ENCODE measurements at places on chromosomes 11 and 22.
A peak's percentile ranks its signal among the peaks of the same experiment; 100 is the strongest.

GRCh38 chr11:26243426-26243825 is 88.5 kb upstream of the ANO3 start:
- DNase-seq = no peak

- DNase-seq = no peak
Measured at GRCh38 chr11:74970852-74971395, 17.8 kb upstream of the NEU3 start.

GRCh38 chr11:3156282-3156660 is 8.8 kb downstream of the OSBPL5 start:
- DNase-seq = no peak

DNA sequence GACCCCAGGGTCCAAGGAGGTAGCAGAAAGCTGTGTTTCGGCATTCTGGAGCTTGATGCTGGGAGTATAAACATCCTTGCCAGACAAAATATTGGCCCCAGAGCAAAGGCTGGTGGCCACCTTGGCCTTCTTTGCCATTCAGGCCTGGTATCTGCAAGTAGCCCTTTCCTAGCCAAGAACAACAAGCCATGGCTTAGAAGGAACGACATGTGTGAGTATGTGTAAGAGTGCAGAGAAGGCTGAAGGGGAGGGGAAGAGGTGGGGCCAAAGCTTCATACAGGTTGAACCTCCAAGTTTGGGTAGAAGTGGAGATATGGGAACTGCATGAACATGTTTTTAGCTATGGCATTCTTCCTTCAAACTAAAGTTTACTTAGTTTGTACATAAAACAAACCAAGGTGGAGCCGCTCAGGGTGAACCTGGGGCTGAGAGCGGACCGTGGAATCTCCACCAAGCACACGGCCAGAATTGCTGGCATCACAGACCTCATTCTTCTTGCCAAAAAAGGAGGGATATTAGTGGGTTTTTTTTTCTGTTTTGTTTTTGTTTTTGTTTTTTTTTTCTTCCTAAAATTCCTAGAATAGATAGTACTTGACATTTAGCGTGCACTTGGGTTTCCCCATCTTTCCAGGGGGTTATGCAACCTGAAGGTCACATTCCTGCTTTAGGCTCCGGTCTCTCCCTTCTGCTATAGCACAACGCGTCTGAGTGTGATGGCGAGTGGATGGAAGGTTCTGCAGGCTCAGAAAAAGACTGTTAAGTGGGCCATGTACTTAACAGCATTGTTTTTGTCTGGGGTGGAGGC is 70.9 kb downstream of the ADAMTS15 start:
- DNase-seq = no peak

DNA sequence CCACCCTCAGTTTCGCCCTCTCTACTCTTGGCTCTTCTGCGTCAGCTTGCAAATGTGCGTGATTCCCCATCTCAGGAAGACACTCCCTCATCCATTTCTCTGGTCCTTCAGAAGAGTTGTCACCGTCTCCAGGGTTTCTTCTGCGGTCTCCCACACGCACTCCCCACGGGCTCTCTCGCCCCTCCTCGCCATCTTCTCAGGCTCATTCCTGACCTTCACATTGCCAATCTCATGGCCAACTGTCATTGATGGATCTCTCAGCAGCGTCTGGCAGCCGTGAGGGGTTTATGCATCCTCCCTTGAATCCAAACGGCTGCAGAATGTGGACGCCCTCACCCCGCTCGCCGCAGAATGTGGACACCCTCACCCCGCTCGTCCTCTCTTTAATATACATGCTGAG is 10.5 kb downstream of the SYNGR1 start:
- no peak for DNase-seq

- no peak for DNase-seq
Measured at GRCh38 chr22:30340911-30341685, 14.4 kb upstream of the TBC1D10A start.

- DNase-seq = no peak
Measured at GRCh38 chr11:62398011-62398994, 20.5 kb upstream of the SCGB1A1 start.

- no peak for DNase-seq
Measured at GRCh38 chr22:44807915-44808690, 55.7 kb downstream of the ARHGAP8 start.

- no peak for DNase-seq
Measured at GRCh38 chr11:10982704-10983510, 125.1 kb upstream of the ZBED5 start.

DNA sequence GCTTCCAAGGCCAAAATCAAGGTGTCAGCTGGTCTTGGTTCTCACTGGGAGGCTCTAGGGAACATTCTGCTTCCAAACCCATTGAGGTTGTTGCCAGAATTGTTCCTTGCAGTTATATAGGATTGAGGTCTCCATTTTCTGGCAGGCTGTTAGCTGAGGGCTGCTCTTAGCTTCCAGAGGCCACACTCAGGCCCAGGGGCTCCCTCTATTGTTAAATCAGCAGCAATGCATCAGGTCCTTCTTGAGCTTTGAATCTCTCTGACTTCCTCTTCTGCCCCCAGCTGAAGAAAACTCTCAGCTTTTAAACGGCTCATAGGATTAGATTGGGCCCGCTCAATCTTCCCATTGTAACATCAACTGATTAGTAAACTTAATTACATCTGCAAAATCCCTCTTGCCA is 39.3 kb upstream of the BSX start:
- no peak for DNase-seq

GRCh38 chr22:22030493-22031182 is 48.1 kb upstream of the TOP3B start:
- no peak for DNase-seq

- no peak for DNase-seq
Measured at GRCh38 chr22:46063846-46064227, 86.5 kb upstream of the PPARA start.

GRCh38 chr11:206526-207207 is 532 bp downstream of the BET1L start:
- DNase-seq = peak; percentile 13

GRCh38 chr22:41563051-41563711 is 2.4 kb downstream of the CSDC2 start:
- no peak for DNase-seq

DNA sequence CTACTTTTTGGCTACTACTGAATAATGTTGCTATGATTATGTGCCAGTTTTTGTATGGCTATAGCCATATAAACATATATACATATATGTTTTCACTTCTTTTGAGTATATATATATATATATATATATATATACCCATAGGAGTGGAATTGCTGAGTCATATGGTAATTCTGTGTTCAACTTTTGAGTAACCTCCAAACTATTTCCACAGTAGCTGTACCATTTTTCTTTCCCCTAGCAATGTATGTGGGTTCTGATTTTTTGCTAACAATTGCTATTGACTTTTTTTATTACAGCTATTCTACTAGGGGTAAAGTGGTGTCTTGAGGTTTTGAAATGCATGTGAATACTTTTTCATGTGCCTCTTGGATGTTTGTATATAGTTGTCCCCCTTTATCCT is 30.4 kb downstream of the CBL start:
- DNase-seq = no peak

GRCh38 chr11:30174265-30175020 is 56.4 kb upstream of the FSHB start:
- no peak for DNase-seq

GRCh38 chr11:84501750-84502149 is 1125.4 kb downstream of the DLG2 start:
- DNase-seq = no peak

GRCh38 chr11:117819096-117820040 is 5.2 kb downstream of the FXYD2 start:
- no peak for DNase-seq

DNA sequence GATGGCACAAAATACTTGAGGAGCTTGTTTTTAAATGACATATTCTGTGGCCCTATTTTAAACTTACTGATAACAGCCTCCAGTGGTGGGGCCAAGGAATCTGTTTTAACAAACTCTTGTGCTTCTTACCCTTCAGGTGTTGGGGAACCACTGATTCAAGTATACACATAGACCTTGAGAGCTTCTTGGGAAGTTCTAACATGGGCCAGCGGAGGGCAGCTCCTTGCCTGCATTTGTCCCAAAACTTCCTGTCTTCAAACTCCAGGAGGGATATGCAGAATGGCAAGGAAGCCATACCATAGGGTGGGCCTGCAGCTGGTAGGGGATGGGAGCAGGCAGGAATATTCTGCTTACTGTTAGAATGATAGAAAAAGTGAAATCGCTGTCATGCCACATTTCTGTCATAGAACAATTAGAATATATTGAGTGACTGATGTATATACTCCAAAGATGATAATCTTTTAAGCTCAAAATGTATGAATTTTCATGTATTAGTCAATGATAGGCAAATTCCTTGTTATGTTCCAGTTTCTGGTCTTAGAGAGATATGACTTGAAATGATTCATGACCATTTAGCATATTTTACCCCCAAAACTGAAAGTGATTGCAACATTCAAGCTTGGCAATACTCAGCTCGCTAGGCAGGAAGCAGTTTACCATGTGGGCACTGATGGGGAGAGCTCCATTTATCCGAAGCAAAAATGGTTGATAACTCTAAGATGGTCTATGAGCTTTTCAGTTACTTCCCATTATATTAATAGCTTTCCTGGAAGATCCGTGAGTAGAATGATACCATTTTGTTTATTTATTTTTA is 9.2 kb downstream of the EXT2 start:
- DNase-seq = no peak

DNA sequence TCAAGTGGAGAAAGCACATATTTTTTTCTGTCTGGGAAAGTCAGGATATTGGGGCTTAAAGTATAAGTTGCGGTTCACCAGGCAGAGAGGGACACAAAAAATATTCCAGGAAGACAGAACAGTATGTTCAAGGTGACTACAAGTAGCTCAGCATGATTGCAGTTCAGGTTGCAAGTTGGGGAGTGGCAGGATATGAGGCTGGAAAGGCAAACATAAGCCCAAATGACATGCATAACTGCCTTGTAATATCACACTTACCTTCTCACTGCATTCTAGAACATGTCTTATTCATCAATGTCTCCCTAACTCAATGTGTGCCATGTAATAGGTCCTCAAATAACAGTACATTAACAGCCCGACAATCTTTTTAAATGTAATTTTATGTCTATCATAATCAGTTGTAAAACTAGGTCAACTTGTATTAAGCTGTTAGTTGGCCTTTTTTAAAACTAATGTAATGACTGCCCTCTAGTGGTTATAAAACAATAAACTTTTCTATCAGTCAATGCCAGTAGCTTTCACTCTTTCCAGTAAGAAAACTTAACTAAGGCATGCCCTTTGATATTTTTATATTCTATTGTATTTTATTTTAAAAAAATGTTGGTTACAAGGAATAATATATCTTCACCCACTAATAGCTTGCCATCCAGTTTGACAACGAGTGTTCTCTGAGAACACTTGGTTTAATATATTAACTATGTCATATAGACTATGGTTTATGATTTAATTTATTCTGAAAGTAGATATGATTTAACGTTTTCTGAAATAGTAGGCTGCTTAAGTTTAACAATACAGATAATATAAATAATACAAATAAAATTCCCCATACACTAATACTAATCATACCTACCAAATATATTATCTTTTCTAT is 39.4 kb upstream of the CFAP300 start:
- DNase-seq = no peak

GRCh38 chr11:58928691-58929090 is 10.6 kb upstream of the GLYATL1 start:
- no peak for DNase-seq

GRCh38 chr11:298406-299065 is 790 bp downstream of the IFITM5 start:
- no peak for DNase-seq

DNA sequence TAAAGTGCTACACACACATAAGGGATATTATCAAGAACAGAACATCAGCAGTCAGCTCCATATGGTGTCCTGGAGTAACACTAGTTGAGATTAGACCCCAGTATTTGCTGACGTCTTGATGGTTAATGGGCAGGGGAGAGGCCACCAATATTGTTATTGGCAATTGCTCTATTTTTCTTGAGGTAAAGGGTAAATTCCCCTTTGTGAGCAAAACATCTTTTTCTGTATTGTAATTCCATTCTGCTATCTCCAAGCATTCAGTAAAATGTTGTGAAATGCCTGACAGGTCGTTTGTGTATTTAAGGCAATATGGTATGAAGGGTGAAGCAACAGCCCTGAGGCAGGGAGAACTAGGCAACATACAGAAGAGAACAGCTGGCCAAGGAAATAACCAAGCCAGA is 21.9 kb downstream of the PC start:
- no peak for DNase-seq

- DNase-seq = no peak
Measured at GRCh38 chr22:43446916-43447315, 35.1 kb downstream of the MPPED1 start.

DNA sequence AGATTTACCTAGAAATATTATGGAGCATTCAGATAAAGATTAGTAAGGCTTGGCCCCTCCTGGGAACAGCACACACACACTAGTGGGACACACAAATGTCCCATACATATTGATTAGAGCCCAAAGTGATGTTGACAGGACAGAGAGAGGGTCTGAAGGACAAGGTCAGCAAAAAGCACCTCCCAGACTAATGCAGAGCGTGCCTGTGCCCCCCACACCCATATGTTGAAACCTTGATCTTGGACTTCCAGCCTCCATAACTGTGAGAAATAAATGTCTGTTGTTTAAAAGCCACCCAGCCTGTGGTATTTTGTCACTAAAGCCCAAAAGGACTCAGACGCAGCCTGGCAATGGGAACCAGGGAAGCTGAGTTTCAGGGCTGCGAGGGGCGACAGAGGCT is 27.6 kb downstream of the LRFN4 start:
- DNase-seq = no peak

DNA sequence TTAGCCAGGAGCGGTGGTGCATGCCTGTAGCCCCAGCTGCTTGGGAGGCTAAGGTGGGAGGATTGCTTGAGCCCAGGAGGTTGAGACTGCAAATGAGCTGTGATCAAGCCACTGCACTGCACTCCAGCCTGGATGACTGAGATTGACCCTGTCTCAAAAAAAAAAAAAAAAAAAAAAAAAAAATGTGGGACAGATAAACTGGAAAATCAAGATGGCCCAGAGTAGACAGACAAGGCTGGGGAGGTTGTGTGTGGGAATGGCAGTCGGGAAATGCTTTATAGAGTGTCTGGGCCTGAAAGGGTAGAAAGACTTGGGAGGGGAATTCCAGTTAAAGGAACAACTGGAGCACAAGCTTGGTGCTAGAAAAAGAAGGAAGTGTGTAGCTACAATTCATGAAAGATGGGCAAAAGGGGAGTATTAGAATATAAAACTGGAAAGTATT is 18.2 kb upstream of the WDR74 start:
- DNase-seq = no peak

DNA sequence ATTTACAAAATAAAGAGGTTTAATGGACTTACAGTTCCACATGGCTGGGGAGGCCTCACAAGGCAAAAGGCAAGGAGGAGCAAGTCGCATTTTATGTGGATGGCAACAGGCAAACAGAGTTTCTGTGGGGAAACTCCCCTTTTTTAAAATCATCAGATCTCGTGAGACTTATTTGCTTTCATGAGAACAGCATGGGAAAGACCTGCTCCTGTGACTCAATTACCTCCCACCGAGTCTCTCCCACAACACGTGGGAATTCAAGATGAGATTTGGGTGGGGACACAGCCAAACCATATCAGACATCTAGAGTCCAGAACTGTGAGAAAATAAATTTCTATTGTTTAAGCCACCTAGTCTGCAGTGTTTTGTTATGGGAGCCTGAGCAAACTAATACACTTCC is 80.8 kb downstream of the ME3 start:
- DNase-seq = no peak

All from activated effector memory CD4-positive, alpha-beta T cell treated with Interleukin-2 at 50 U/mL for 16 hours (primary cell).